ENCODE measurements at places on chromosomes 11 and 22.
A peak's percentile ranks its signal among the peaks of the same experiment; 100 is the strongest.

DNA sequence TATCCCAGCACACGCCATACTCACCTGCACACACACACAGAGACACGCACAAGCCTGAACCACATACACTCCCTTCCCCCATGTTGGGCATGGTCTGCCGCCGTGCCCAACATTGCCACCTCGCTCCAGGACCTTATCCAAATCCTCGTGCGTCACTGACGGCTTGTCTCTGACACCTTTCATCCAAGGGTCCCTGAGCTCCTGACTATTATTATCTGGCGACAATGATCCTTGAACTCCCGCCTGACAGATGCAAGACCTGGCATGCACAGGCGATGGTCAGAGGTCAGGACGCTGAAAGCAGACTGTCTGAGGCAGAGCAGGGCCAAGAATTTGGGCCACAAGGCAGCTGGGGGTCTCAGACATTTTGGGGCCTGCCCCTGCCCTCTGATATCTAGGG, 4.2 kb downstream of the MB start:
- DNase-seq: no peak

DNA sequence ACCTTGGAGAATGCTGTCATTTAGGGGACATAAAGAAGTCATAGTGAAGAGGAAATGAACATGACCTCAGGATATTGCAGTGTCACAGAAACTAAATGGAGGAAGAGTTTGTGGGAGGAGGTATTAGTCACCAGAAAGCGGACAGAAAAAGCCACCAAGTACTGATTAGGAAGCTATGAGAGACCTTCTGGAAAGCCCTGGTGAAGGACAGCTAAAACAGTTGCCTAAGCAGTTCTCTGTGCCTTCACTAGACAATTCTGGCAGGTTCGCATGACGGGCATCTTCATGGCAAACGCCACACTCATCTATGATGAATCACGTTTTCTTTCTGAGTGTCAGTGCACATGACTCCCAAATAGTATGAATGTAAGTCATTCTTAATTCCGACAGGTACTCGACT, 325.8 kb downstream of the C11orf87 start:
- DNase-seq: no peak

DNA sequence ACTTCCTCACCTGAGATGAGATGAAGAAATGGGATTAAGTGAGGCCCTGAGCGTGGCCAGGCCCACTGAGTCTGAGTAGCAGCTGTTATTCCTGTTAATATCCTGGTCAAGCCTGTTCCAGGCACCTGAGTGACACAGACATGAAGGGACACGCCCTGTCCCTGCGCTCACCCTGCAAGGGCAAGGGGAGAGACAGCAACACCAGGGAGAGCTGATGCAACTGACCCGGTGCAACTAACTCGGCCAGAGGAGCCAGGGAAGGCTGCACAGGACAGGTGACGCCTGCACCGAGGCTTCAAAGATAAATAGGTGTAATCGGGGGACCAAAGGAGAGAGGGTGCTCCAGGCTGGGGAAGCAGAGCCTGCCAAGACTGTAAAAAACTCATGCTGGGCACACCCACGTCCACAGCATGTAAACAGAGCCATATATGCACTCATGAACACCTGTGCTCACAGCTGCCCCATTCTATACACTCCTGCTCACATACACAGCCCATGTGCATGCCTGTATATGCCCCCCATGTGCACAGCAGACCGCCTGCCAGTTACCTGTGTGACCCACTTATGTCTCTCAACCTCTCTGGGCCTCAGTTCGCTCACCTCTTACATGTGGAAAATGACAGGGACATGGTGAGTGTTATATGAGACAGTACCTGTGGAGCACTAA, 22.8 kb upstream of the GCAT start:
- DNase-seq: no peak

GRCh38 chr22:25908755-25909154, 166.8 kb downstream of the MYO18B start:
- no peak for DNase-seq

GRCh38 chr22:17307566-17307965, 61.7 kb upstream of the CECR2 start:
- DNase-seq: no peak

GRCh38 chr11:78449866-78450265, 32.2 kb upstream of the GAB2 start:
- DNase-seq: peak; percentile 24

- peak; percentile 62 for DNase-seq
These were observed 44.6 kb downstream of the RDX start for GRCh38 chr11:110251836-110252235.
